Stimulated activated naive CD8-positive, alpha-beta T cell treated with anti-CD3 and anti-CD28 coated beads, Interleukin-15, amount 100 ng/mL, for 72 hours (primary cell): ENCODE measurements at places on chromosomes 12 and 14.

DNA sequence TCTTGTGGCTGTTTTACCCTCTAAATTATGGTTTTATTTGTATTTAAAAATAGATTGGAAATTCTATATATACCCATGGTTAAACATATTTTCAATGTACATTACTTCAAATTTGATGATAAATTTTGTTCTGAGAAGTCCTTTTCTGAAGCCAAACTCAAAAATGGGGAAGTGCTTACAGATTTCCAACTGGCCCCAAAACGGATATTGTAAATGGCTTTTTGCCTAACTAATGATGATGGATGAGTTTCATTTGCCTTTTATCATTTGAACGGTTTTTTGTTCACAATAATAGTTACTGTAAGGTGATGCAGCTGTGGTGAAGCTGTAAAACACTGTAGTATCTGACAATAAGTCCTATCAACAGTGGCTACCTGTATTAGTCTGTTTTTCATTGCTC, 136.9 kb downstream of the FUT8 start:
- DNase-seq = no peak

- no peak for DNase-seq
Measured at GRCh38 chr12:56800221-56800620, 37.1 kb downstream of the HSD17B6 start.

GRCh38 chr12:122160761-122161160, 13.3 kb downstream of the IL31 start:
- no peak for DNase-seq

DNA sequence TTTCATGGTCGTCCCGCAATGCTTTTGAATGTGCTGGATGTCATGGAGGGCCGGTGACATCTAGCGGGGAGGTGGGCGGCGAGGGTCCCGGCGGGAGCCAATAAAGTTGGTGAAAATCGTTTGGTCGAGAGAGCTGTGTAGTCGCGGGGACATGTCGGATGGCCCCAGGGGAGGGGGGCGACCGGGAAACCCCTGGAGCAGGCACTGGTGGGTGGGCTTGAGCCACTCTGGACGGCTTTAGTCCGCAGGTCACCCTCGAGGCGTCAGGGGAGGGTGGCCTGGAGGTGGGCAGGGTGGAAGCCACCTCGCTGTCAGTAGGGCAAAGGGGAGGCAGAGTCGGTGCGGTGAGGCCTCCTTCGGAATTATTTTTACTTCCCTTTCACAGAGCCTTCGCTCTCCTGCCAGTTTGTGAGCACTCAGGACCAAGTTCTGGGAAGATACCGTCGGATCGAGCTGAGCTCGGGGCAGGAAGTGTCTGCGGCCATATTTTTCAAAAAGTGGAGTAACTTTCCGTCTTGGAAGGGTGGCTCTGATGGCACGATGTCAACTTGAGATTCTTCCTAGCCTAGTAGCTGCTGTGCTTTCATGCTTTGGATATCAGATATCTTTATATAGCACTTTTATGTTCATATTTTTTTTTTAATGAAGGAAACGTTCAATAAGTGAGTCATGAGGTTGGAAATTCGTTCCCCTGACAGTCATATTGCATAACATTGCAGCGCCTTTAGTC, 28.2 kb downstream of the WBP11 start:
- DNase-seq = peak; percentile 31

DNA sequence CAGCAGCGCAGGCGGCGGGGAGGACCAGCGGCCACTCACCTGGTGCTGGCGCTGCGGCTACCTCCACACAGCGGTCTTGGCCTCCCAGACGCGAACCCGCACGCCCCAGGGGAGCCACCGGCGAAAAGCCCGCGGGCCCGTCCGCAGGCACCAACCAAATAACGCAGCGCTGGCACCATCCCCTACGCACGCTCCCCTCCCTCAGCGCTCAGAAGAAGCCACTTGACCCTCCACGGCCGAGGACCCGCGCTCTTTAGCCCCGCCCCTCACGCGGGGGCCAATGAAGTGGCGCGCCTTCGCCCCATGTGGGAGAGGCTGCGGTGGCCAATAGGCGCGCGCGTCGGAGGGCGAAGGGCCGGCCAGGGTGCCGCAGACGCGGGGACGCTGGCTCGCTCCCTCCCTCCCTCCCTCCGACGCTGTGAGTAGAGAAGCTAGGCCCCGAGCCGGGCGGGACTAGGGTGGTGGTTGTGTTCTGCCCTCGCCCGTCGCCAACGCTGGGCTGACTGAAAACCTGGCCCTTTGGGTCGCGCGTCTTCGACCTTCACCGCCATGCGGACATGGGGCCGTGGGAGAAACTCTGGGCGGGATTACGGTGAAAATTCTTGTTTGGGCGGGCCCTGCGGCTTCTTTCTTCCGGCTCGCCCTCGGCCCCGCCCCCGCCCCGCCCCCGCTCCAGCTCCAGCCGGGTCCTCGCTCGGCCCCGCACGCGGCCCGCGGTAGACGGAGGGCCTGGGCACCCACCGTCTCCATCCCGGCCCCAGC, at the start of the genes DMAC2L and L2HGDH:
DMAC2L (plus strand) TSS at position 353 of the 762 bp plus-strand sequence. CDS start 9,164 bp downstream, outside the sequence.
L2HGDH (minus strand) TSS at position 258 of the 762 bp plus-strand sequence; CDS start at position 179, 79 bp downstream.
- DNase-seq = peak; percentile 92

DNA sequence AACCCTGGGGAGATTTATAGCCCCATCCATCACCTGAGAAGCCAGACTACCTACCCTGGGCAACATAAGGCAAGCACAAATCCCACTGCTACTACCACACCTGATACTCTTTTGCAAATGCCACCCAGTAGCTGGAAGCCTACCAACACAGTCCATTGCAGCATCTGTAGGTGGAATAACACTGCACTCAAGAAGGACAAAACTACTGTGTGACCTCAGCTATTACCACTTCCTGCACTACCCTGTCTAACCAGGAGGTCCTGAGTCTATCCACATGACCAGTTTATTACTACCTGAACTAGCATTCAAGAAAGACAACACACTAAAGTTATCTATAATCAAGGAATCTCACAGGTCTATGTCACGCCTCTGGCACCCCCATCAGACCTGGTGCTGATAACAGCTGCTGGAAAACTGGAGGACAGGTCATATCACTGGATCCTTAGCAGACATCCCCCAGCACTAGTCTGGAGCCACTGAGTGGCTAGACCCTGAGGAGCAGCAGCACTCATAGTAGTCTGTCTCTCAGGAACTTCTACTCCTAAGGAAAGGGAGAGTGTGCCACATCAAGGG, 2.9 kb upstream of the CLEC1A start:
- DNase-seq = no peak

GRCh38 chr12:107248187-107248586, 154.8 kb upstream of the CRY1 start:
- DNase-seq = no peak

GRCh38 chr14:101719045-101719645, 42.4 kb upstream of the PPP2R5C start:
- DNase-seq = no peak

DNA sequence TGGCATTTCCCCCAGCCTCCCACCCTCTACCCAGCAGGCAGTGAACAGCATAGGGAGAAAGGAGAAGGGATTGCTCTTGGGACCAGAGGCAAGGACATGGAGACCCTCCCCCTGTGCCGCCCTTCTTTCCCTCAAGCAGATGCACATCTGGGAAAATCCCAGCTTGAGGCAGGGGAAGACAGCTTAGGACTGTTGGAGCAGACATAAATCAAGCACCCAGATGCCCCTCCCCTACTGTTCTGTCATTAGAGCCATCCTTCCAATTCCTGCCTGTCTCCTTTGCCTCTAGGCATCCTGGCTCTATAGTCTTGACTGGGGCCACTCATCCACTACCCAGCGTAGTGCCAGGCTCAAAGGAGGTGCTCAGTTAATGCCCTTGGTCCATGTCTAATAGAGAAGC, 7.5 kb upstream of the CISTR start:
- DNase-seq = no peak

DNA sequence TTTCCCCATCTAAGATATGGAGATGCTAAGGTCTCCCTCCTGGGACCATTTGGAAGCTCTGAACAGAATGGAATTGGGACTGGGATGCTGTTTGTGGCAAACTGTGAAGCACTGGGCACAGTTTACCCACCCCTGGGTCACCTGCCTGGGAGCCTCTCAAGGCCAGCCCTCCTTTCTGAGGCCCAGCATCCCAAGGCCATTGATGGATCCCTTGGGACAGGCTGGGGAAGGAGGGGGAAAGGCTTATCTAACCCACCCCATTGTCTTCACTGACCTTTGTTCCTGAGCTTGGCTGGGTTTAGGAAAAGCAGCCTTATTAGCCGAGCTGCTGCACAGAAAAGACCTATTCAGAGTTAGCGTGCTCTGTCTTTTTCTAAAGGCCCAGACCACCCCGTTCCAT, 5.2 kb downstream of the CCDC85C start:
- no peak for DNase-seq

- DNase-seq = no peak
Measured at GRCh38 chr12:106331599-106331998, 25.9 kb upstream of the POLR3B start.

GRCh38 chr12:106551410-106551809, 31.4 kb upstream of the RFX4 start:
- no peak for DNase-seq

DNA sequence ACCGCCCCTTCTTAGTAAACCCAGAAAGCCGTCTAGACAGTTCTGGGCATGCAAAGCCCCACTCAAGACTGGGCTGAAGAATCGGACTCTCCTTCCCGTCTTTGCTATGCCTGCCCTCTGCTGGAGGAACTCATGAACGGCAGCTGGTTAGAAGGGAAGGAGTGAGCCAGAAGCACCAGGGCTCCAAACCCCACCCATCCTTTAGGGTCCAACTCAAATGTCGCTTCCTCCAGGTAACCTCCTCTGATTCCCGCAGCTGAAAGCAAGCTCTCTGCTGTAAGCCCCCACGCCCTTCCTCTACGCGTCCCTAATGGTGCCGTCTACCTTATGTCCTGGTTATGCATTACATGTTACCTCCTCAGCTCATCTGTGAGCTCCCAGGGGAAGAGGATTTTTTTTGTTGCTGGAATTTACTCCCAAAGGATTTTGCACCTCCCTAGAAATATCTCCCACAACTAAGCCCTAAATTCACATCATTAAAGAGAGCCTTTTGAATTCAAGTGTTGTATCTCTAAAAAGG, 59.0 kb upstream of the SCN8A start:
- peak; percentile 76 for DNase-seq

- no peak for DNase-seq
Measured at GRCh38 chr12:69241438-69242092, 2.2 kb downstream of the CPSF6 start.

- no peak for DNase-seq
Measured at GRCh38 chr12:28974166-28974565, 174.9 kb upstream of the FAR2 start.
